Left ventricle myocardium superior (tissue), 1 donor: ENCODE measurements at places on chromosomes 2 and 18. TPM values are rescaled to one million over a fixed set of nuclear protein-coding genes. Genes with fewer than 3 reads are reported as not detected.

The MOB1A gene
- total RNA-seq = 55.6 TPM

GRCh38 chr2:37641582-37642171 lies 29.8 kb downstream of the CDC42EP3 start:
- no peak for DNase-seq

DNA sequence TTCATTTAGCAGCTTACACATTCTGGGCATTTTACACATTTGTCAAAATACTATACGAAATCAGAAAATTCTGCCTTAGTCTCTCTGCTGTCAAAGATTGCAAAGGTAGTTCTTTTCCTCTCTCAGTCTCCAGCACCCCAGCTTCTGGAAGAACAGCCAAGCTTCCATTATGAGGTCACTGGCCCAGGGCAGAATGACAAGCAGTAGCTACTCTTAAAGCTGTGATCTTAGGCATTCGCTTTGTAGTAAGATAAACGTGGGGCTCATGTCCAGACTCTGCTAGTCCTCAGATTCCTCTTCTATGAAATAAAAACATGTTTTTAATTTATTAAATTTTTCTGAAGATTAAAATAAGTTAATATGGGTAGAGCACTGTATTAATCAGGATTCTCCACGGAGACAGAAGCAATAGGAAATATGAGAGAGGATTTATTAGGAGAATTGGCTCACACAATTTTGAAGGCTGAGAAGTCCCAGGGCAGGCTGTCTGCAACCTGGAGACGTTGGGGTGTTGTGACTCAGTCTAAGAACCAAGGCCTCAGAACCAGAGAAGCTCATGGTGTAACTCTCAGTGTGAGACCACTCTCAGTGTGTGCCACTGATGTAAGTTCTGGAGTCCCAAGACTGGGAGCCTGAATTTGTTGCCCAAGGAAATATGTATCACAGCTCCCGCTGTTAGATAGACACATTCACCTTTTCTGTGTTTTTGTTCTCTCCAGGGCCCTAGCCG lies 201.2 kb downstream of the CMPK2 start:
- DNase-seq = no peak

- no peak for DNase-seq
Observed at GRCh38 chr18:67081482-67082211, 434.9 kb downstream of the DSEL start.

GRCh38 chr2:199458806-199459285 lies 1.1 kb upstream of the SATB2 start:
- no peak for DNase-seq

GRCh38 chr2:46954951-46955571 lies 39.5 kb upstream of the MCFD2 start:
- peak; percentile 73 for DNase-seq

DNA sequence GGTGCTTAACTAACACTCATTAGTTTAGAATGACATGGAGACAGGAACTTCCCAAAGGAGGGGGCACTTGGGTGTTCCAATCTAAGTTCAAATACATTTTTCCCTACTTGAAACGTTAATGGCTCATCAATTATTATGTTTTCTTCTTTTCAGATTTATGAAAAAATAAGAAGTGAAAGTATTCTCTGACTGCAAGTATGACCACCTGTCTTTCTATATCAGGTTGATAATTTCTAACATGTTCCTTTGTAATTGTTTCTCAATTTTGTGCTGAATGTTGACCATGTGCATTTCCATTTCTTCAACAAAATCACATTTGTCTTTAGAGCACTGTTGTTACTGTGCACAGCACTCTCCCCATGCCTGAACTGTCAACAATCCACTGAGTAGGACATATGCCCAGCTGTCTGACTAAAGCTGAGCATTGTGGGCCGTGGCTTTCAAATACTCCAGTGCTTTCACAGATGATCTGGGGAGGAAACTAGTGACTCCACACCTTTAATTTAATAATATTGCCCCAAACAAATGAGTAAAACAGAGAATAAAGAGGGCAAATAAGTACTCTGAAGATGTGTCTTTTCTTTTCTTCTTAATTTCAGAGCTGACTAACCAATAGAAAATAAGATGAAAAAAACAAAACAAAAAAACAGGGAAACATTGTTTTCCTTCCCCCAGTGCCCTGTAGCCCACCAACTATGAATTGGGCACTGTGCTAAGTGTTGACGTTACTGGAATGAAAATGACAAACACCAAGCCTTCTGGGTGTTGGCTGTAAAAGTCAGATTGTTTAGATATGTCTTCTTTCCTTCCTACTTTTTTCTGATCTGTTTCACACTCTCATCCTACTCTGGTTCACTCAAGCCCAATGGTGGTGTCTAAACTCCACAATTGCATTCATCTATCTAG lies 16.0 kb downstream of the LANCL1 start:
- no peak for DNase-seq
